ENCODE measurements at places on chromosomes 4 and X.

- DNase-seq, result no peak
These were observed 115.7 kb upstream of the FAT1 start for GRCh38 chr4:186839122-186840037.

- DNase-seq, result no peak
These were observed 70.8 kb upstream of the FREM3 start for GRCh38 chr4:143771269-143771668.

- no peak for DNase-seq
These were observed 3.1 kb upstream of the GPR78 start for GRCh38 chr4:8577046-8577445.

DNA sequence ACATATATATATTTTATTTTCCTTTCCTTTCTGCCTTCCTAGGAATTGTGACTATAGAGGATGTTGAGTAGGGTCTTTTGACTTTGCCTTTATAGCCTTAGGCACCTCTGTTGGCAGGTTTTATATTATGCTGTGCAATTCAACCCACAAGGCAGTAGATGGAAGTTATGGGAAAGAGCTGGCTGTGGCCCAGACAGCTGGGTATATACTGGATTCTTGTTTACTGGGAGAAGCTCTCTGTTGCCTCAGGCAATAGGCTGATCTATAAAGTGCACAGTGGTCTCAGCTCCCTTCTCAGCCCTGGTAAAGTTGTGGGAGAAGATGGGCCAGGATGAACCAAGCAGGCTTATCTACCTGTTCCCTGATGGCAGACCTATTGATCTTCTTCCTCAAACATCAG lies 342.0 kb downstream of the GBA3 start:
- no peak for DNase-seq

- DNase-seq, result peak; percentile 26
These were observed 185.6 kb upstream of the BANK1 start for GRCh38 chr4:101604976-101605375.

DNA sequence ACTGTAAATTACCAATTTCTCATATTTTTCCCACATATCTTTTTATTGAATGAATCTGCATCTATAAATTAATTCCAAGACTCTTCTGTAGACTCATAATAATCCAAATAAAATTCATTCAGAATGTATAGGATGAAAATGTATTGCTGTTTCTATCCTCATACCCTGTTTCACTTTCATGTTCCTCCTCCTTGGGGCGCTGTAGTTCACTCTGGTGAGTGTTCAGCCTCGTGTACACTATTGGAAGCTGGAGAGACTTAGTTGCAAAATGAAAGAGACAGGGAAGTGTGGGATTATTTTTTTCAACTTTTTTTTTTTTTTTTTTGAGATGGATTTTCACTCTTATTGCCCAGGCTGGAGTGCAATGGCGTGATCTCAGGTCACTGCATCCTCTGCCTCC lies 296.1 kb downstream of the TLL1 start:
- peak; percentile 44 for DNase-seq

- DNase-seq, result no peak
These were observed 12.2 kb downstream of the ANXA5 start for GRCh38 chr4:121684561-121684960.

GRCh38 chr4:13329340-13329850 lies 154.7 kb downstream of the RAB28 start:
- DNase-seq, result no peak

GRCh38 chr4:34094114-34094513 lies 2150.2 kb downstream of the ARAP2 start:
- DNase-seq, result no peak

- DNase-seq, result no peak
These were observed 100.8 kb upstream of the OTUD4 start for GRCh38 chr4:145281224-145281623.

DNA sequence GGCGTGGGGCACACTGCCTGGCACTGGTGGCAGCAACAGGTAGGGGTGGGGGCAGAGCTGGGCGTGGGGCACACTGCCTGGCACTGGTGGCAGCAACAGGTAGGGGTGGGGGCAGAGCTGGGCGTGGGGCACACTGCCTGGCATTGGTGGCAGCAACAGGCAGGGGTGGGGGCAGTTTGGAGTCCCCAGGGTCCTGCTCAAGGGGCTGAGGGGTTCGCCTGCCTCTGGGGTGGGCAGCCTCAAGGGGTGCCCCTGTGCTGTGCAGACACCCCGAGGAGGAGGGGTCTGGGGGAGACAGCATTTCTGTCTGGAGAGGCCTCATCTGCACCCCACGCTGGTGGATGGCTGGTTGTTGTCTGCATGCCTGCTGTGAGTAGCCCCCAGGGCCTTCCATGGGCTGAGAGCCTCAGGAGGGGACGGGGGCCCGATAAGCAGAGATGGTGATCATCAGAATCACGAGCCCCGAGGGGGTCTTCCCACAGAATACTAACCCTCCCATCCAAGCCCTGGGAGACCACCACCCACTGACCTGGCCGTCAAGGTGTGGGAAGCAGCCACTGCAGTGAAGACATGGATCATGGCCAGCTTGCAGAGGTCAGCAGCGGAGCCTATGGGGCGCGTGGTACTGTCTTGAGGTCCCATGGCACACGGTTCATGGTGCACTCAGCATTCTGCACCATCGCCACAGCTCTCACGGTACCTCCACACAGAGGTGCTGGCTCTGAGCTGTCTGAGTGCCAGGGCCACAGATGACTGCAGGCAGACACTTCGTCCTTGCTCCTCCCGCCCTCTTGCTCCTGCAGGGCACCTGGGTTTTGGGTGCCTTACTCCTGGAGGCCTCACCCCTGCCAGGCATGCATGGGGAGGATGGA lies 21.5 kb downstream of the NAT8L start:
- peak; percentile 4 for DNase-seq

- no peak for DNase-seq
These were observed 37.3 kb downstream of the SEC24D start for GRCh38 chr4:118798658-118799057.

- no peak for DNase-seq
These were observed 60.5 kb upstream of the CITED1 start for GRCh38 chrX:72366178-72366577.

DNA sequence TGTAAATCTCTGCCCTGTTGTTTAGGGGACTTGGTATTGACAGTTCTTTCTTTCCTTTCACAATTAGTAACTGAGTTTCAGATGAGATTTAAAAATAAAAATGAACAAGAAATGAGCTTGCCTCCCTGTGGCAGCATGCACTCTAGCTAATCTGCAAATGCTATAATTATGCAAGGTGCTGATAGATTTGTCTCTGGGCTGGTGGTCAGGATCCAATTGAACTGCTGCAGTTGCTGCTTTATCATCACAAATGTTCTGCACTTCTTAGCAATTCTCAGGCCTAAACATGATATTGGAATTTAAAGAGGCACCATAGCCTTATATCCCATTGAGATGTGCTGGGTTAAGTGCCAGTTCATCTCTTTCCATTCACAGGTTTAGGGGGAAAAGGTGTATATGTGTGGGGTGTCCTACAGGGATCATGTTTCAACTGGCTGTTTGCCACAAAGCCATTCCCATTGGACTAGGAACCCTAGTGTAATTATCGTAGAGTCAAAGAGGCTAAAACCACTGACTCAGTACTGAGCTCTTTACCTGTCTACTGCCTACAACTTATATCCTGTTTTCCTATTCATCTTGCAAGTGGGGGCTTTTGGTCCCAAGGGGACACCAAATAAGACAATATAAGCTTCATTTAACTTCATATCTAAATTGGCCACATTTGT lies 260.3 kb upstream of the TEX13A start:
- DNase-seq, result no peak

DNA sequence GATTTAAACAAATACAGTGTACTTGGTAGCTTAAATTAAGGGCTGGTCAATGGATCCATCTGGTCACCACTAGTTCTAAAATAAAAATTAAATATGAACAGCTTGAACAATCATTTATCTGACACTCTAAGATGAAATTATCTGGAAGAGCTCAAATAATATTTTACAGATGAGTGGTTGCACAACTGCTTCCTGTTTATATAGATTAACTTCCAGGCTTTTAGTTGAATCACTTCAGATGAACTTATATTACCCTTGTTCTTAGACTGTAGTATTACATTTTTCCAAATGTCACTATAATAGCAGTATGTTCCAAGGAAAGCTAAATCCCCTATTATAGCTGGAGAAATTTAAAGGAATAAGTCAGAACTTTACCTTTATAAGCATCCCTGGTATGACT lies 92.4 kb upstream of the SMIM10 start:
- no peak for DNase-seq

- DNase-seq, result no peak
These were observed 243.6 kb upstream of the GPRIN3 start for GRCh38 chr4:89551191-89551590.

GRCh38 chr4:64271601-64272081 lies 137.6 kb downstream of the TECRL start:
- no peak for DNase-seq

DNA sequence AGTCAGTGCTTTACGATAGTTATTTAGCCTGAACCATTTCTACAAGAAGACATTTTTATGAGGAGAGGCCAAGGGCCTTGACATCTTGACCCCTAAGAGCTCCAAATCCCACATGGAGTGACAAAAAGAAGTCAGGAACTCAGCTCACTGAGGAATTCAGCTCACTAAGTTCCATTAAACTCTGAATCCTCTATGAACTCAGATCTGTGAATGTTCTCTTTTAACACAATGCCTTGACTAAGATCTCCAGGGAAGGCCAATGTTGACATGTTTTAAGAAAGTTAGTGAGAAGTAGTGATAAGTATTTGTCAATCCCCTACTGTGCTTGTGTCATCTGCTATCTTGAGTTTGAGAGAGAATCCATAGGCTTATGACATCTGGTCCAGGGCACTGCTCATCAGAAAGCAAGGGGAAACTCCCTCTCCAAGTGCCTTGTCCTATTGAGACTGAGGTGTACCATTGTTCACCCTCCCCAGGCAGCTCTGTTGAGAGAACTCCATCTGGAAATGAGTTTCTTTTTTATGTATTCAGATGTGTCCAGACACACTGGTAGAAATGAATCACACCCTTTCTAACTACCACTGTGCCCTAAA lies 68.7 kb upstream of the PCDH19 start:
- no peak for DNase-seq

- DNase-seq, result no peak
These were observed 1.6 kb downstream of the RCHY1 start for GRCh38 chr4:75512386-75513211.

DNA sequence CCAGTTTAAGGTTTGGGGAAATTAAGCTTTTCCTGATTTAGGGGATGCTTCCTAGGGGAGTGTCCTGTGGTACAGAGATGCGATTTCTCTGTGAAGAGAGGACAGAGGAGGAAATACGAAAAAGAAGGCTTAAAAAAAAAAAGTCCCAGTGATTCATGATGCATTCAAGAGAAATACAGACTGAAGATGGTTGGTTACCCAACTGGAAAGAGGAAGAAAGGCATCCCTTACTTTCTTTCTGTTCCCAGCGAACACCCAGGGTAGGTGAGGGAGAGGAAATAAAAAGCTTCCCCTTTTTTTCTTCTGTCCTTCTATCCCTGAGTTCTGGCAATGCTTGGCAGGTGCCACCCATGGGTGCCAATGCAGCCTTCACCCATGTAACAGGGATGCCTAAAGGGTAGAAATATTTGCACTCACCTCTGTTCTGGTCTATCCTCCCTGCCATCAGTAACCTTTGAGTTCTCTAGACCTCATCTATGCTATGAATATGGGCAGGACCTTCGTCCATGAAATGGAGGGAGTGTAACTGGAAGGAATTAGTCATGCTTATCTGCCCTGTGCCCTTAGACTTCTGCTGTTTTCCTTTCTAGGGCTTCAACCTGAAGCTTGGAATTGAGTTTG lies 230.1 kb upstream of the GALNTL6 start:
- DNase-seq, result no peak

GRCh38 chr4:54229631-54230483 lies 764 bp downstream of the PDGFRA start:
- no peak for DNase-seq

GRCh38 chr4:90128961-90129495 lies 1.8 kb downstream of the CCSER1 start:
- DNase-seq, result no peak

DNA sequence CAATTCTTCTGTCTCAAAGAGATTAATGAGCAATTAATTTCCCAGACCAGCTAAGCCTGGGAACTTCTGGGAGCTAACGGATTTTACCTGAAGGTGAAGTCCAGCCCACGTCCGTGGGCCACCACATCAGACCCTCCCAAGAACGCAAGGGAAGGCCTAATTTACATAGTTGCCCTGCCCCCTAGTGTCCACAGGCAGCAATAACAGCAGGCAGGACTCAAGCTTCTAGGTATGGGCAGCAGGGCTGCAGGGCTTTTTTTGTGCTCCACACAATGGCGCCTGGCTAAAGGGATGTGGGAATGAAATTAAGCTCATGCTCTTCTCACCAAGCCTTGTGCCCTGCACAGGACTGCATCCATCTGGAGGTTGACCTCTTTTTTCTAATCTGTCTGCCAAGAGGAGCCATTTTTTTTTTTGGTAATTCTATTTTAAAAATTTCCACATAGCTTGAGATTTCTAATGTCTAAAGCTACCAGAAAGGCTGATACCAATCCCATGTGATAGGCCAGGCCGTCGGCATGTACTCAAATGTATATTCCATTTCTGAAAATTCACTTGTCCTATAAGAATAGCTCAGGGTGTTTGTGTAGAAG lies 111.9 kb upstream of the TMEM164 start:
- DNase-seq, result peak; percentile 73

DNA sequence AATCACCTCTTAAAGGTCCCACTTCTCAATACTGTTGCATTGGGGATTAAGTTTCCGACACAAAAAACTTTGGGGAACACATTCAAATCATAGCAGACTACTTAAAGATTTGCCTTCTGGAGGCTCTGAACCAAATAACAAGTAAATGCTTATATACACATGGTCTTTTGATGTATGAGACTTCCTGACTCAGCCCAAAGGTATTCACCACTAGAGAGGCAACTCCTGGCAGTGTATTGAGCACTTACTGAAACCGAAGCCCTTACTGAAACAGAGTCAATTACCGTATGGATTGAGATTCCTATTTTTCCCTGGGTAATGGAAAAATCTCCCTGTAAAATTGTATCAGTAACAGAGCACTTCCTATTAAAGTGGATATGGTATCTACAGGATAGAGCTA lies 45.4 kb downstream of the ZCCHC13 start:
- no peak for DNase-seq

DNA sequence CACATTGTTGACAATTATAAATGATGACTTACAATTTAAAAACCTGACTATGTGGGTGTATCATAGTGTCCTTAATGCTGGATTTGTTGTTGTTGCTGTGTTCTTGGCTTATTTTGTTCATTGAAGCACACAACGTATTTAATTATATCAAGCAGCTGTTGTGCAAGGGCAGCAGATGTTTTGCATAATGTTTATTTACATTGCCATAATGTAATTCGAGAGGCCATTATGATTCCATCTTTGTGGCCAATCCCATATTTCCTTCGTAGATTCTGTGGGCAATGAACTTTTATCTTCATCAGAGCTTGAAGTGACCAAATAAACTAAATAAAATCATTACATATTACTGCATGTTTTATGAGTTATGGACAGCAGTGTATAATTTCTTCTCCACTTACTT lies 422.6 kb upstream of the GALNTL6 start:
- DNase-seq, result no peak

DNA sequence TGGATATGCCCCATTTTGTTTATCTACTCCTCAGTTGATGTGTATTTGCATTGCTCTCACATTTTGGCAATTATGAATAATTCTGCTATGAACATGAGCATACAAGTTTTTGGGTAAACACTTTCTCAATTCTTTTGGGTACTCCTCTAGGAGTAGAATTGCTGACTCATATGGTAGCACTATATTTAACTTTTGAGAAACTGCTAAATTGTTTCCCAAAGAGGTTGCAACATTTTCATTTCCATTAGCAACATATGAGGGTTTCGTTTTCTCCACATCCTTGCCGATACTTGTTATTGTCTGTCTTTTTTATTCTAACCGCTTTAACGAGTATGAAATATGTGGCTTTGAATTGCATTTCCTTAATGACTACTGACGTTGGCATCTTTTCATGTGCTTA lies 185.4 kb downstream of the TSPAN5 start:
- DNase-seq, result no peak

GRCh38 chrX:40831750-40832149 lies 96.4 kb upstream of the MED14 start:
- DNase-seq, result no peak

All from WERI-Rb-1 (cell line).